Amniotic stem cell (primary cell): ENCODE measurements at places on chromosomes 2 and 18.

GRCh38 chr2:1907291-1907690 is 163.0 kb upstream of the PXDN start:
- DNase-seq, result no peak

- DNase-seq, result no peak
These were observed 10.2 kb downstream of the DSG4 start for GRCh38 chr18:31386741-31387140.

DNA sequence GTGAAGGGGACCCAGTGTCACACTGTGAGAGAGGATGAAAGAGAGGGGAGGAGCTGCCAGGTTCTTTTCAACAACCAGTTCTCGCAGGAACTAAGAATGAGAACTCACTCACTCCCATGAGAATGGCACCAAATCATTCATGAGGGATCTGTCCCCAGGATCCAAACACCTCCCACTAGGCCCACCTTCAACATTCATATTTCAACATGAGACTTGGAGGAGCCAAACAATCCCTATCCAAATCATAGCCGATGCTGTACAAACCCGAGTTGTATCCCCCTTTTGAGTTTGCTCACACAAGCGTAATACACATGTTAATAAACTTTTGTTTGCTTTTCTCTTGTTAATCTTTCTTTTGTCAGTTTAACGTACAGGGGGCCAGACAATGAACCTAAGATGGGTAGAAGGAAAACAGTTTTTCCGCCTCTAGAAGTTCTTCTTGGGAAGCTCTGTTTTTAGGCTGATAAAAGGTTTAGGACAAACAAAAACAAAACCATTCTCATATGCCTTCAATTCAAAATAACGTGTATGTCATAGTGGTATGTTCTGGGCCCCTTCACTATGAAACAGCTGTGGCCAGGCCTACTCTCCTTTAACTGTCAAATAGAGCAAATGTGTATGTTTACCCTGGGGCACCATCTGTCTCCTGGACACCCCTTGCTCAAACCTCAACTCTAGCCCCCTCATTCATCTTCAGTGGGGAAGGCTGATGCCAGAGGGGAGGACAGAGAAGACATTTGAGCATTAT is 9.1 kb upstream of the TMEM37 start:
- no peak for DNase-seq

DNA sequence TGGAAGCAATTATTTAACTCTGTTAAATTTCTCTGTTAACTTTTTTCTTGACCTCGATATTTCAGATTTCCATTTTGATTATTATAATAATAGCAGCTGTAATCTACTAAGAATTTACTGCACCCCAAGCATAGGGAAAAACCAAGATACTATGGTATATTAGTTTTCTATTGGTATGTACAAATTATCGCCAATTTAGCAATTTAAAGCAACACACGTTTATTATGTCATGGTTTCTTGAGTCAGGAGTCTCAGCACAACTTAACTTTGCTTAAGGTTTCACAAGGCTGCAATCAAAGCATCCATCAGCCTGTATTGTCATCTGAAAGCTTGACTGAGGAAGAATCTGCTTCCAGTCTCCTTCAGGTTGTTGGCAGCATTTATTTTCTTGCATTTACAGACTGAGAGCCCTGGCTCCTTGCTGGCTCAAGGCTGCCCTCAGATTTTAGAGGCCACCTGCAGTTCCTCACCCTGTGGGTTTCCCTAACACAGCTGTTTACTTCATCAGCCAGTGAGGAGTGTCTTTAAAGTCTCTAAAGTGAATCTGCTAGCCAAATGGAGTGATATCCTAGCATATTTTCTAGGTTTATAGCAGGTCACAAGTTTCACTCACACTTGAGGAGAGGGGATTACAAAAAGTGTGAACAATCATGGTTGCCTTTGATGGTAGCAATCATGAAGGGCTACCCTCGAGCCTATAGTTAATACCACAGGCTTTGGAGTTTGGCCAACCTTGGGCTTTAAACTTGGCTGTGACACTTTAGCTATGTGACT is 4.4 kb upstream of the VPS54 start:
- DNase-seq, result no peak

DNA sequence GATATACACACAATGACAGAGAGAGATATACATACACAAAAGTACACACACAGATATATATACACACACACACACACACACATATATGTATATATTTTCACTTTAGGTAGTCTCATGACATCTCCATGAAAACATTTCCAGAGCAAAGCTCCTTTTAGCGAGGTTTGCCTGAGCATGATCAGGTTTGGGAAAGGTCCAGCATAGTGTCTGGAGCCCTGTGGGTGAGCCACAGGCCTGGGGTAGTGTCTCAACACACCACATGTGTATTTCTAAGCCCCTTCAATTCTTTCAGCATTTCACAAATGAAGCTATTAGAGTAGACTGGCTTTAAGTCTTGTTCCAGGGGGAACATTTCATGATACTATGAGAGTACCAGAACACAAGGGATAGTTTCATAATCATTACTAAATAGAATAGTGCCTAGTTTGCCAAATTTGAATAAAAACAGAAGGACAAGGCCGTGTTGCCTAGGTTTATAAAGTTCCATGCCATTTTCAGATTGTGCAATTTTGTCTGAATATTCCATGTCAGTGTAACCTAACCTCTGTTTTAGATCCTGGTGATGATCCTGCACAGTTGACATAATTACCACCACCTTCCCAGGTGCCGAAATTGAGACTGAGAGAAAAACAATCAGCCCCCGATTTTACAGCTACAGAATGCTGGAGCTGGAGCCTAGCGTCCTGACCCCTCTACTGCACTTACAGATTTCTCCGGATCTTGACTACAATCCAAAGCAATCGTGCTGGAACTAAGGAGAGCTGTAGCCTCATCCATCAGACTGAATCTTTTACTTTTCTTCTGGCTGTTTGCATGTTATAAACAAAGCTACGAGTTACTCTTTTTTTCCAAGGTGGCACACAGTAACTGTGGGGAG is 332.7 kb downstream of the CYRIA start:
- DNase-seq, result no peak

- no peak for DNase-seq
These were observed 148.3 kb downstream of the GCA start for GRCh38 chr2:162492225-162492624.

GRCh38 chr2:183009249-183009899 is 28.9 kb downstream of the NCKAP1 start:
- DNase-seq, result no peak

- no peak for DNase-seq
These were observed 87.0 kb upstream of the MAP4K3 start for GRCh38 chr2:39524061-39524460.

GRCh38 chr2:164542581-164543021 is 78.7 kb downstream of the GRB14 start:
- DNase-seq, result peak; percentile 15

GRCh38 chr2:2114707-2115245 is 216.3 kb downstream of the MYT1L start:
- DNase-seq, result no peak
